ENCODE measurements at places on chromosomes 1 and 21.
A peak's percentile ranks its signal among the peaks of the same experiment; 100 is the strongest.

DNA sequence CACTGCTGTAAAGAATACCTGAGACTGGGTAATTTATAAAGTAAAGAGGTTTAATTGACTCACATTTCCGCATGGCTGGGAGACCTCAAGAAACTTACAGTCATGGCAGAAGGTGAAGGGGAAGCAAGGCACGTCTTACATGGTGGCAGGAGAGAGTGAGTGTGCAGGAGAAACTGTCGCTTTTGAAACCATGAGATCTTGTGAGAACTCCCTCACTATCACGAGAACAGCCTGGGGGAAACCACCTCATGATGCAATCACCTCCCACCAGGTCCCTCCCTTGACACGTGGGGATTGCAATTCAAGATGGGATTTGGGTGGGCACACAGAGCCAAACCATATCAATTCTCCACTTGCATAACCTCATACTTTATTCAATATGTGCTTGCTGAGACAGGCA lies 76.6 kb downstream of the GIPC2 start:
- DNase-seq: no peak

DNA sequence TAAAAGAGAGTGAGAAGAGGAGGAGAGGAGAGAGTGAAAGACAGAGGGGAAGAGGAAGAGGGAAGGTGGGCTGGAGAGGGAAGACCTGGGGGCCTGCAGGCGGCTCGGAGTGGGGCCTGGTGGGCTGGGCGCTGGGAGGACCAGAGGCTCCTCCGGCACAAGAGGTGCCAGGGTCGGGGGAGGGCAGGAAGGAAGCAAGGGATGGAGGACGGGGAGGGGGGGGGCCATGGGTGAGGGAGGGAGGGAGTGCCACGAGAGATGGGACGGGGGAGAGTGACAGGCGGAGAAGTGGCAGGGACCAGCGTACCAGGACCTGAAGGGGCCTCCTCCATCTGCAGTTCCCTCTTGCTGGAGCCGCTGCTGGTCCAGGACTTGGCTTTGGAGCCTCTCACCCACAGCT lies 87.7 kb downstream of the CASZ1 start:
- no peak for DNase-seq

DNA sequence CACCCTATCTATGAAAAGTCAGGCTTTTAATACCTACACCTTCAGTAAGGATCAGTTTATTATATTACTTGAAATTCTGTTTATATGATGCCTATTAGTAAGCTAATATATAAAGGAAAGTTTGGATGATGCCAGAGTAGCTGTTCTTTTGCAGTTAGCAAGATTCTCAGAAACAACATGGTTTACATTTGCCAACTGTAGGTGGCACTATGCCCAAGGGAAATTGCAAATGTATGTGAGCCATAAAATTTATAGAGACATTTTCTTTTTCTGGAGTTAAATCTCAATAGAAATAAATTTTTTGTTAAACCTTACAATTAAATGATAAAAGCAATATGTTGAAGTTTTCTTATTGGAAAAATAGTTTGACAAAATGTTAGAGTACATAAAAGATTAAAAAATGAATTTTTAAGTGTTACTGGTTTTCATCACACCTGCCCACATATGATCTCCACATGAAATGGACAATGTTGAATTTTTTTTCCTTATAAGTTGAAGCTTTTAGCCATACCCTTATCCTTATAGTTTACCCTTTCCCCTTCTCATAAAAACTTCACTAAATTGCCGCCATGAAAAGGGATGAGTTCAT lies 32.1 kb upstream of the EPHX4 start:
- DNase-seq: peak; percentile 2

- no peak for DNase-seq
Measured at GRCh38 chr1:232615306-232615800, 14.6 kb downstream of the SIPA1L2 start.

DNA sequence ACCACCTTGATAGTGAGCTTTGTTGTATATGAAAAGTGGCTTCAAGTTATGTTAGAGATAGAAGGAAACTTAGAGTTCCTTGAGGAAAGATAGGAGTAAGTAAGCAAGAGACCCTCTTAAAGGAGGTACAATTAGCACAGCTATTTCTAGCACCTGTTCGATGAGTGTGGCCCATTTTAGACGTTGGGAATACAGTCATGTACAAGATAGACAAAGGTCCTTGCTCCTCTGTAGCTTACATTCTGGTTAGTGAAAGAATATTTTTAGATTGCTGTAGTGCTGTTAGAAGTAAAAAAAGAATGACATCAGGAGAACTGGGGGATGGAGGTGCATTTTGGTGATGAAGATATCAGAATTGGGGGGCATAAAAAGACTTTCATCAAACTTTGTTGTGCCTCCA lies 47.5 kb downstream of the MRPS6 start:
- no peak for DNase-seq

DNA sequence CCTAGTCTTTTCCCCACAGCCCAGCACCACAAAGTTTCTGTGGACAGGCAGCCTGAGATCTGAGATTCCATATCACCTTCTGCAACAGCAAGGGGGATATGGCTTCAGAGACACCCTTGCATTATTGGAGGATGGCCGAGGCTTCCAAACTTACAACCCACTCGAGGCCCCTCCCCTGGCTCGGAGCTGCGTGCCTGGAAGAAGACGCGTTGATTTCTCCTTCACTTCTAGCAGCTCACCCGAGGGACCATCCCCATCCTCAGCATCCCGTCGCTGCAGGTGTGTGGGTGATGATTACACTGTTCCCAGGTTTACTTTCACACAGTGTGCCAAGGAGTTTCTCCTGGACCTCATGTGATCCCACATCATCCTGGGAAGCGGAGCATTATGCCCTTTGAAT lies 277.9 kb downstream of the MATN1 start:
- no peak for DNase-seq

- DNase-seq: no peak
Measured at GRCh38 chr1:55380355-55380970, 165.3 kb upstream of the USP24 start.

- DNase-seq: no peak
Measured at GRCh38 chr1:57470036-57470435, 46.2 kb upstream of the DAB1 start.

- DNase-seq: peak; percentile 99
Measured at GRCh38 chr21:34603002-34603709, 11.8 kb downstream of the RCAN1 start.

- DNase-seq: no peak
Measured at GRCh38 chr1:155029513-155030242, 3.9 kb downstream of the DCST2 start.

- DNase-seq: no peak
Measured at GRCh38 chr1:232196042-232196441, 433.9 kb downstream of the SIPA1L2 start.

All from NCI-H1417 treated with DMSO at 0.1 percent for 48 hours (cell line).